PC-9 (cell line): ENCODE measurements at places on chromosomes 16 and 17.

GRCh38 chr17:20279631-20280030 is 187.7 kb downstream of the LGALS9B start:
- no peak for DNase-seq

DNA sequence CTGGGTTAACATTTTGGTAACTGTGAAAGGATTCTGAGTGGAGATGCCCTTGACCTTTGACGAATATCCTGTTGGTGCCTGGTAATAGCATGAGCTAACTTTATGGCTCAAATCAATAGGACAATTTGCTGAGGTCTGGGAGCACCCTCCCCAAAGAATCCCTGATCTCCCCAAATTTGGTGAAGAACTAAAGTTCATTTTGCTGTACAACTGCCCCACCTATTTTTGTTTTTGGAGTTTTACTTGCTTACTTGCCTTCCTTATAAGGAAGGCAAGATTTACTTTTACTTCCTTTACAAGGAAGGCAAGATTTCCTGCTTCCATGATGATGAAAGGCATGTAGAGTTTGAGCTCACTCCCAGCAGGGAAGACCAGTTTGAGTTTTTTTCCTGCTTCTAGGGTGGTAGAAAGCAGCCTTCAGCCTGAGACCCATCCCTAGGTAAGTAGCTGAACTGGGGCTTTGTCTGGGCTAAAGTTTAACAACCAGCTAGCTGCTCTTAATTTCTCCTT is 2.8 kb downstream of the KRTAP4-9 start:
- no peak for DNase-seq

DNA sequence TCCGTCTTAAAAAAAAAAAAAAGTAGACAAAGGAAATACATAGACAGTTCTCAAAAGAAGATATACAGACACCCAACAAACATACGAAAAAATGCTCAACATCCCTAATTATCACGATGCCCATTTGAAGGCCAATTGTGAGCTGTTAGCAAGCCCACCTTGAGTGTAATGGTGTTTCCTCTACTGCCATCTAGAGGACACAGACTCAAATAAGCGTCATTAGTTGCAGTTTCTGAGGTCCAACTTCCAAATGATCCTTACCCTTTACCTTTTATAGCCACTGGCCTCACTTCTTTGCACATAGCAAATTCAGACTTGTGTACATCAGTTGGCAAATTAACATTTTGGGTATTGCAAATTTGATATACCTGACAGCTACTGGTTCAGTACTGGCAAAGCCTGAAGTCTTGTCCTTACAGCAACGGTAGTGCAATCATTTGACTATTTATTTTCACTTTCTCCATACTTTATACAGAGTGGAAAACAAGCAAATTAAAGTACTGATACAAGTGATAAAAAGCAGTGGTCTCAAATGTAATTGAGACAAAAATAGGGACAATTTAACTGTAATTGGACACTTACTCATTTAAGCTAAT is 536.3 kb upstream of the EEF2KMT start:
- DNase-seq: no peak

DNA sequence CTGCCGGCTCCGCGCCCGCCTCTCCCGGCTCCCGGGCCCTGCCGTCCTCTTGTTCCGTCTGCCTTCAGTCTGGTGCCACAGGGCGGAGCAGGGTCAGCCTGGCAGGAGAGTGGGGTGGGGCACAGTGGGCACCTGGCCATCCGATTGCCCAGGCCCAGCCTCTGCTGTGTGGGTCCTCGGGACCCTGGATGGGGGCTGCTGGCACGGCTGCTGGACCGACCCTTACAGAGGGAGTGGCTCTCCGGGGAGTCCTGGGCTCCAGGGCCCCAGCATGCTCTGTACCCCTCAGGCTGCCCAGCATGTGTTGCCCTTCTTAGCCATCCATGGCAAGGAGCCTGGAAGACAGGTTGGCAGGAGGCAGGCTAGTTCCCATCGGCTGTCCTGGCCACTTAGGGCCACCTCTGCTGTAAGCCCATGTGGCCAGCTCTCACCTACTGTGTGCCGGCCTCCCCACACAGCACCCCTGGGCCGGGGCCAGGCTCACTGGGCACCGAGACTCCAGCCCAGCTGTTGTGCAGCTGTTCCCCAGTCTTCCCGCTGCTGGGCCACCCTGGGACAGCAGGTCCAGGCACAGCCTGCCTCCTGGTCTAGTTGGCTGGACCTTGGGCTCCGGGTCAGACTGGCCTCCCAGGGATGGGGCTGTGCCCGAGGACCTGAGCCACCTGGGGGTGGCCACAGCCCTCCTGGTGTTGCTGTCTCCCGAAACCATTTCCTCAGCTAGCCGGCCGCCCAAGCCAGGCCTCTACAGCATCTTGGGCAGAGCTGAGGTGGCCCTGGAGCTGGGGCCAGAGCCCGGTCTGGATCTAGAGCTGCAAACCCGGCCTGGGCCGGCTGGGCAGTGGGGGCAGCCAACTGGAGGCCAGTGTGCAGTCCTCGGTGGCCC is 24.9 kb downstream of the BAHCC1 start:
- no peak for DNase-seq

DNA sequence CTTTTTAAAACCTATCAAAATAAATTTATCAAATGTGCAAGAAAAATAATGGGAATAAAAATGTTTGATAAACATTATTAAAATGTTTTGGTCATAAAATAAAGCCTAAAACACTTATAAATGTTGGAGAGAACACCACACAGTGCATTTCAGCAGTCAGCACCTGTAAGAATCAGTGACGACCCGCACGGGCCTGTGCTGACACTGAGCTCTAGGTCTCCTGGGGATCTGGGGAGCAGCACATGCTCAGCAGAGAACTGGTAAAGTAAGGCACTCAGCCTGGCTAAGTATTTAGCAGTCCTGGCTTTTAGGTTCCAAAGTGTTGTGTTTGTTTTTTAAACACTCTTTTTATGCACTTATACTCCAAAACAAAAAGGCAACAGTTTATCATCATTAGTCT is 46.9 kb downstream of the HELZ start:
- DNase-seq: no peak

GRCh38 chr16:86491640-86492023 is 18.7 kb upstream of the FOXF1 start:
- DNase-seq: no peak
